ENCODE measurements at places on chromosomes 6 and 20. TPM values are rescaled to one million over a fixed set of nuclear protein-coding genes. Genes with fewer than 3 reads are reported as not detected.
A peak's percentile ranks its signal among the peaks of the same experiment; 100 is the strongest.

DNA sequence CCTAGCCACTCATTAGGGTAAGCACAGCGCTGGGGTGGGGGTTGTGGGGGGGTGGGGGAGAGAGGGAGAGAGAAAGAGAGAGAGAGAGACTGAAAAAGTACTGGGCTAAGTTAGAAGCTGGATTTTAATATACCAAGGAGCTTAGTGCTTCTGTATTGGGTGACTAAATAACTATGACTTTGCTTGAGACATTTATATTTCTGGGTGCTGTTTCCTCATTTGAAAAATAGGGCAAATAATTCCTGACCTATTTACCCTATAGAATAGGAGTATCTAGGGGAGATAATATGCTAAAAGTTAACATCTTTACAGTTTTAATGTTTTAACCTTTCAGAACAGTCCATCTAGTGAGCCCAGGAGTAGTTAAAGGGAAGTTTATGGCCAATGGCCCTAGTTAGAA lies 7.7 kb downstream of the NKAIN2 start:
- no peak for DNase-seq

DNA sequence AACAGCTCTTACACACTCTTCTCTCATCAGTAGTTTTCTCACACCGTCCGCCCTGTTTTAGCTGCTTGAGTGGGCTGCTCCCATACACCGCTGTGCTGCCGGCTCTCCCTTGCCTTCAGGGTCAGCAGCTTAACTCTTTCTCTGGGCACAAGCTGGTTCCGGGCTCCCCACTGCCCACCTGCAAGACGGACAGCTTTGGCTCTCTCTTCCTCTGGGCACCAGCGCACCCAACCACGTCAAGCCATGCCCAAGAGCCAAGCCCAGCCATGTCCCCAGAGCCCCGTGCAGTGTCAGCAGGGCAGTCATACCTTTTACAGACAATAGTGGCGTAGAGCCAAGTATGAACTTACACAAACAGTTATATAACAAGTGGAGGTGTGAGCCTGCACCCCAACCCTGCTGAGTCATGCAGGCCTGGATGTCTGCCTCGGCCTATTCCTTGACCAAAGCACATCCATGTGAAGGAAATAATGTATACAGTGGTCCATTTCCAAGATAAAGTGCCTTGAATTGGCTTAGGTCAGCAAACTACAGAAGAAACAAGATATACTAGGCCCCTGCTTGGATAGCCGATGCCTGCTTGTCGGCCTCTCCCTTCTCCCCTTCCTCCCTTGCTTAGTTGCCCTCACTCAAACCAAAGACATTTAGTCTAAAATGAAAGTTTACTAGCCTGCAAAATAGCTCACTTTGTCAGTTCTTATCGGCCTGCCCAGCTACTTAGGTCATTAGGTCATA lies 89.3 kb downstream of the JPH2 start:
- no peak for DNase-seq

GRCh38 chr6:41343641-41344187 lies 8.3 kb downstream of the NCR2 start:
- no peak for DNase-seq

DNA sequence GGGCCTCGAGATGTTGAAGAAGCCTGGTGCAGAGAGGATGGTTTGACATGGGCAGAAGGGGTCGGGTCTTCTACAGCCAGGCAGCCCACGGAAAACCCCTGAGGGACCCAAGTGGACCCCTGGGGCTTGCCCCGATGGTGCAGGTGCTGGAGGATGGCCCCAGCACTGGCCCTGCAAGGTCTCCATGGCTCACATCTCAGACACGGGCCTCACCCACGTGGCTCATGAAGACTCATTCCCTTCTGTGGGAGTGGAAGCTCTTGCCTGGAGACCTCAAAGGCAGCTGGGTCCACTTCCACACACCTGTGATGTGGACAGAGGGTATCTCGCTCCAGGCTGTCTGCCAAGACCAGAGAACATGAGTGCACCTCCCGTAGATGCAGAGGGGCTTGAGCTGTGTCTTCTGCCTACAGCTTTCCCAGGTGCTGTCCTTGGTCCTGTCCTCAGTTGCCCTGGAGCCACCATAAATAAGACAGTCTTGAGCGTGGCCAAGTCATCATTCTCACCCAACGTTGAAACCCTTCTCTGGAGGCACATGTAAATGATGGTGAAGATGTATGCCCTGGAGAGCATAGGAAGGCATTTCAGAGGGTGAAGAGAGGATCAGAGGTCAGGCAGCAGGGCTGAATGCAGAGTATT lies 108.0 kb downstream of the SYNDIG1 start:
- no peak for DNase-seq

DNA sequence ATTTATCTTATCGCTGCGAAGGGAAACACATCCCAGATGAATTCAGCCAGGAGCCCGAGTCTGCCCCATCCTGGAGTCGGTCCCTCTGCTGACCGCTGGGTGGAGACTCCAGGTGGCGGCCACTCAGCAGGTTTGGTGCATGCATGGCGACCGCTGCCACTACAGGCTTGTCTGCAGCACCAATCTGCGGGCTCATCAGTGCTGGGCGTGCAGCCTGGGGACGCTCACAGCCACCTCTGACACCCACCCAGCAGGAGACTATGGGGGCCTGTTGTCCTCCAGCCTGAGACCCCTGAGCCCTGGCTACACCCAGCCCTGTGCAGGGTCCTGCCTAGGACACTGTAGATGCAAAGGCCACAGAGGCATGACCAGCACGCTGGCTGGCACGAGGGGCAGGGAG lies 40.5 kb upstream of the GATA5 start:
- no peak for DNase-seq

GRCh38 chr20:51139891-51140290 lies 117.0 kb upstream of the KCNG1 start:
- DNase-seq: no peak

DNA sequence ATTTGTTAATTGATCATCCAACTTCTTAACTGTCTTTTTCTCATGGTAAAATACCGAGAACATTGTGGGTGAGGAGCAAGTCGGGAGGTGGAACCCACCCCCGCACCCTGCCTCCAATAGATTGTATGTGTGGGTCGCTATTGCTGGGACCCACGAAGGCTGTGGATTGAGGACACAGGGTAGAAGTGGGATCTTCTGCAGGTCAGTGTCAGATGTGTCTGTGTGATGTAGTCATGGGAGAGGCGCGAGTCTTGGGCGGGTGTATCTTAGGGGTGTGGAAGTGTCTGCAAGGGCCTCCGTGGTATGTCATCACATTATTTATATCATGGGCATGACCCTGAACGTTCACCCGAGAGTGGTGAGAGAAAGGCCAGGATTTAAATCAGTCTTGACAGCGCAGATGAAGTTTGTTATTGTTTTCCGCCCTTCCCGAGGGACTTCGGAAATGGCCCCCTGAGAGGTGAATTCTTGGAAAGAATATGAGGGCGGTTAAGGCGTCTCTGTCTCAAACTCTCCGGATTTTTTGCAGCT lies 472 bp upstream of the PAQR8 start:
- no peak for DNase-seq

DNA sequence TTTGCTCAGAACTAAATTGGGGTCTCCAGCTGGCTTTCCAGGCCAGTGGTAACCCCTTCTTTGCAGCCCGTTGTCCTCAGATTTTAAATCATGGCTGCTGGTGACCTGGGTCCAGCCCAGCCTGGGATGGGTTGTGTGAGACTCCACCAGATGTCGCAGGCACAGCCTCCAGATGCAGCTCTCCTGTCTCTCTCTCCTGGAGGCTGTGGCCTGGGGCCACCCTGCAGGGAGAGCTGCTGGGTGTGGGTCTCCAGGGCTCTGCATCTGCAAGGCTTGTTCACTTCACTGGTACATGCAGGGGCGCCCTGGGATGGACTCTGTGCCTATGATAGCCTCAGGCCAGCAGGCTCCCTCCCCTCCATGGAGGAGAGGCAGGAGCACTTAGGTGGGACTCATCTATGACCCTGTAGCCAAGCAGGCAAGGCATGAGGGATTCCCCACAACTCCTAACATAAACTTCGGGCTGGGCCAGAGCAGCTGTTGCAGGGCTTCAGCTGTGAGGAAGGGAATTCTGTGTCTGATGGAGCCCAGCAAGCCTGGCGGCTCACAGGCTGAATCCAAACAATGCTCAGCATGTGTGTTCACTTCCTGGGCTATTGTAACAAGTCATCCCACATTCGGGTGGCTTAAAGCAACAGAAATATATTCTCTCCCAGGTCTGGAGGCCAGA lies 94.7 kb upstream of the NXT1 start:
- no peak for DNase-seq

GRCh38 chr20:19376451-19377229 lies 164.2 kb downstream of the SLC24A3 start:
- no peak for DNase-seq

DNA sequence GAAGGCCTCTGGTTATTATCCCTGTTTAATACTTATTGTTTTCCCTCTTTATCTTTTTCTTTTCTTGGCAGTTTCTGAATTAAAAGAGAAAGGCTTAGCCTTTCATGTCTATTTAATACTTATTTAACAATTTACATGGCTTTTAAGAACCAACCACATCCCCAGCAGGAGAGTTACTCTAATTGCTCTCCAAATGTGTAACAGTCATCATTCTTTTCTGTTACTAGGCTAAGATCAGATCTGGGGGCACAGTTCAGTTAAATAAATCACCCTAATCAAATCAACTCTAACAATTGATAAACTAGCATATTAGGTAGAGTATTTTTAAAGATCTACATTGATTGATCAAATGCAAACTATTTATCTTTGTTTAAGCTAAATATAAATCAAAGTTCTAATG lies 54.1 kb upstream of the NT5E start:
- no peak for DNase-seq

- DNase-seq: no peak
These were observed 36.5 kb downstream of the TRAM2 start for GRCh38 chr6:52540286-52540902.

DNA sequence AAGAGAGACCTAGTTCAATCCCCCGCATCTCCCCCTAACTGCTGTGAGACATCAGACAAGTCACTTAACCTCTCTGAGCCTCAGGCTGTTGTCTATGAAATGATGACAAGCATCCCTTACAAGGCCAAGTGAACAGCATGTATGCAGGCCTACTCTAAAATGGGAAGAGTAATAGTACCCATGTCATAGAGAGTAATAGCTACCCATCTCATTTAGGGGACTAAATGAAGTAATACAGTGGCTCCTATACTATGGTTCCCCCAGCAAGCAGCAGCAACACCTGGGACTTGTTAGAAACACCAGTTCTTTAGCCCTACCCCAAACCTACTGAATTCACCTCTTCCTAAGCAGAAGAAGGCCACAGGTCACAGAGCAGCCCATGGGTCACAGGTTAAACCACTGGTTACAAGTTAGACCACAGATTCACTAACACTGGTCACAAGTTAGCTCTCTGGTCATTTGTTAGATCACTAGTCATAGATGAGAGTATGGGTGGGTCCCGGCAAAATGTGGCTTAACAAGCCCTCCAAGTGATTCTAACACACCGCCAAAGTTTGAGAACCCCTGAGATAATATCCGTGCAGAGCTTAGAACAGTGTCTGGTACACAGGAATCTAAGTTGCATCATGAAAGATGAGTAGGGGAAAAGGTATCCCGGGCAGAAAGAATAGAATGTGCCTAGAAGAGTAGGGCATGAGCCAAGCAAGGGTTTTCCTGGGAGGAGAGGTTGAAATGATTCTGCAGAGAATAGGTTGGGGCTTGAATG lies 1.4 kb downstream of the DEFB124 start:
- DNase-seq: no peak

DNA sequence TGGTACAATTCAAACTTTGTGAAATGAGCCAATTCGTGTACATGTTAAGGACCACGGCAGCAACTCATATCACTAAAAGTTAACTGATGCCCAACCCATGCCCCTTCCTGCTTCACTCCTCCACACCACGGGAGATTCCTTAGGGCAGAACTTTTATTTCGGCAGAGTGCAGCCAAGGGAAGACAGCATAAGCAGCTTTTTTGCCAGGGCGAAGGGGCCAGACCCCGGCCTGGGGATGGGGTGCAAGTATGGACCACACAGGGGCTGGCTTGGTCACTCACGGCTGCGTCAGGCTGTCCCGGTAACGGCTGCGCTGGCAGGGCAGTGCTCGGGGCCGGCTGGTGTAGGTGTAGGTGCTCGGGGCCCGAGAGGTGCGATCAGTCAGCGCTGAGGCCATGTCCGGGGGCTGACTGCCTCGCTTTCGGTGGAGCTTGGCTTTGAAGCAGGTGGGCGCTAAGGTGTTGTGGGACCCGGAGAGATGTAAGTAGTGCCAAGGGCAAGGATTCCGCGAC lies 792 bp downstream of the RSPH3 start:
- no peak for DNase-seq

DNA sequence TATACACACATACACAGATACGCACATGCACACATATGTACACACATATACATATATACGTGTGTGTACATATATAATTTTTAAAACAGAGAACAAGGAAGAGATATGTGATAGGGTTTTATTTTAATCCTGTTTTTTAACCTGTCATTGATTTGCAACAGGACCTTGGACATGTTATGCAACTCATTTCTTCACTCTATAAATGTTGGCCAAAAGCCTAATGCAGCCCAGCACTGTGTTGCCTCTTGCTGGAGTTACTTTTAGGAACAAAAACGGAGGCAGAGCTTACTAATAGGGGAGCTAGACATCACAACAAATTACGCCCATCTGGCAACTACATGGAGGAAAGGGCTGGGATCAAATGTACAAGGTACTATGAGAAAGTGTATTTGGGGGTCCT lies 179.9 kb upstream of the TAB2 start:
- no peak for DNase-seq

DNA sequence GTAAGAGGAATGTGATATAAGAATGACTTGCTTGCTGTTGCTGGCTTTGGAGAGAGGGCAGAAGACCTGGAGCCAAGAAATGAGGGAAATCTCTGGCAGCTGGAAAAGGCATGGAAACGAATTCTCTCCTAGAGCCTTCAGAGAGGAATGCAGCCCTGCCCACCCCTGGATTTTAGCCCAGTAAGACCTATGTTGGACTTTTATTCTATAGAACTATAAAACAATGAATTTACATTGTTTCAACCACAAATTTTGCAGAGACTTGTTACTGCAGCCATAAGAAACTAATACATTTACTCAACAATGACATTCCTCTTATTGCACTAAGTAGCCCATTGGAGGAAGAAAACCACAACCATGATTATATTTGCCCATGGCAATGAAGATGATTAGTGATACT lies 39.5 kb upstream of the PREP start:
- DNase-seq: no peak

GRCh38 chr6:155223646-155224451 lies 40.0 kb upstream of the CLDN20 start:
- peak; percentile 75 for DNase-seq

GRCh38 chr6:113632220-113632864 lies 224.8 kb upstream of the MARCKS start:
- peak; percentile 87 for DNase-seq

The JPH2 gene
- total RNA-seq: 0.58 TPM

The IYD gene
- not detected for total RNA-seq

The TAF11 gene
- 28.0 TPM for total RNA-seq

The EDN1 gene
- 376 TPM for total RNA-seq

The MOG gene
- total RNA-seq: not detected

The DEFB132 gene
- not detected for total RNA-seq

The TNXB gene
- total RNA-seq: 1.7 TPM

The TREML2 gene
- not detected for total RNA-seq

The TSPYL1 gene
- 55.9 TPM for total RNA-seq

Data from glomerular endothelial cell (primary cell).